ENCODE measurements at places on chromosomes 5 and 9.

GRCh38 chr9:126417043-126417442, 90.4 kb downstream of the MVB12B start:
- no peak for DNase-seq

GRCh38 chr5:146069780-146070099, 35.6 kb downstream of the PLAC8L1 start:
- DNase-seq: no peak

DNA sequence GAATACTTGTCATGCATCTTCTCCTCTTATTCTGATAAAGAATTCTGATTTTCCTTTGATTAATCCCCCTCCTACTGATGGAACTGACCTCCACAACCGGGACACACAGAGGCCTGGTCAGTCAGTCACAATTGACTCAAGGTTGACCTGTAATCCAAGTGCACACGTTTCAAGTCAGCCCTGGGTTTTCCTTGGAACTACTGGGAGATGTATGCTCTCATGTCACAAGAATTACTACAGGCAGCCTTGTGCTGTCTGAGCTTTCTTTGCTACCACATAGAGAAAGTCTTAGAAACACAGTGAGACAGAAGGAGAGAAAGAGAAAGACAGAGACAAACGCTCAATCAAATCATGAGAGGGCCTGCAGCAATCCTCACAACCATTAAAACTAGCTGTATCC, 345.8 kb downstream of the PDE4D start:
- DNase-seq: no peak

DNA sequence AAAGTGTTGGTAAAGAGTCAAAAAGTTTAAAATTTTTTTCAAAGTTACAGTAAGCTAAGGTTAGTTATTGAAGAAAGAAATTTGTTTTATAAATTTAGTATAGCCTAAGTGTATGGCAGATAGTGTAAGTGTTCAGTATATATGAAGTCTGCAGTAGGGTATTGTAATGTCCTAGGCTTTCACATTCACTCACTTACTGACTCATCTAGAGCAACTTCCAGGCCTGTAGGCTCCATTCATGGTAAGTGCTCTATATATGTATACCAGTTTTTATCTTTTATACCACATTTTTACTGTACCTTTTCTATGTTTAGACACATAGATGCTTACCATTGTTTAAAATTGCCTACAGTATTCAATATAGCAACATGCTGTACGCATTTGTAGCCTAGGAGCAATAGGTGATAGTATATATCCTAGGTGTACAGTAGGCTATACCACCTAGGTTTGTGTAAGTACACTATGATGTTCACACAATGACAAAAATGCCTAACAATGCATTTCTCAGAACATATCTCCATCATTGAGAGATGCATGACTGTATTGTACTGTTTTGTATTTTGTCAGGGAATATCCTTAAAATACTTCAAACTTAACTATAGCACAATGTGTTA, 38.5 kb downstream of the CYSTM1 start:
- DNase-seq: no peak

- no peak for DNase-seq
These were observed 56.3 kb upstream of the SPEF2 start for GRCh38 chr5:35561396-35561795.

GRCh38 chr9:134688661-134689320, 47.2 kb downstream of the COL5A1 start:
- DNase-seq: no peak

DNA sequence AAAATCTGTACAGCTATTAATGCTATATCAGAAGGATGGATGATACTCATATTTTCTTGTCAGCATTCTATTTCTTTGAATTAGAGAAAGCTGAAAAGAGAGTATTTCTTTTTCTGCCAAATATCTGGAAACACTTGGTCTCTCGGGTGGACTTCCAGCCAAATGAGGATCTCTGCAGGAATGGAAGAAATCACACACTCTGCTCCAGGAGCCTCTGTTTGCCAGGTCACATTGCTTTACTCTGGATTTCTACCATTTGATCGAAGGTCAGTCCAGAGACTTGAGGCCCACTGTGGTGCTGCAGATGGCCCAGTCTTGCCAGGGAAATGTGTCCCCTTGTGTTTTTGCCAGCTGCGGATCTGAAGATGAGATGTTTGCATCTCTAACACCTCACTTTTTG, 154.1 kb downstream of the PCSK1 start:
- DNase-seq: no peak

DNA sequence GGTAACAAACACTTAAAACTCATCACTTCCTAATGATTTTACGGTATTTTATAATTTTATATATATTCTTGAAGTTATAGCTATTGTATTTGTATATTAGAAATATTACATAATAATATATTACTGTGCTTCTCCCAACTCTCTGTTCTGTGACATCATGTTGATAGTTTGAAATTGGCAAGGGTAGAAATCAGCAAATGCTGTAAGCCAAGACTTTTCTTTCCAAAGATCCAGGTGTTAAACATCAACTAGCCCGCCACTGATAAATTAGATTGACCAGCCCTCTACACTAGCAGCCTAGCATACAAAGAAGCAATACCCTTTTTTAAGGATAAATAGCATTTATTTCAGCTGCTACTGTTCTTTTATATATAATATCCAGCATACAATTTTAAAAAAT, 122.9 kb downstream of the PRELID2 start:
- no peak for DNase-seq

DNA sequence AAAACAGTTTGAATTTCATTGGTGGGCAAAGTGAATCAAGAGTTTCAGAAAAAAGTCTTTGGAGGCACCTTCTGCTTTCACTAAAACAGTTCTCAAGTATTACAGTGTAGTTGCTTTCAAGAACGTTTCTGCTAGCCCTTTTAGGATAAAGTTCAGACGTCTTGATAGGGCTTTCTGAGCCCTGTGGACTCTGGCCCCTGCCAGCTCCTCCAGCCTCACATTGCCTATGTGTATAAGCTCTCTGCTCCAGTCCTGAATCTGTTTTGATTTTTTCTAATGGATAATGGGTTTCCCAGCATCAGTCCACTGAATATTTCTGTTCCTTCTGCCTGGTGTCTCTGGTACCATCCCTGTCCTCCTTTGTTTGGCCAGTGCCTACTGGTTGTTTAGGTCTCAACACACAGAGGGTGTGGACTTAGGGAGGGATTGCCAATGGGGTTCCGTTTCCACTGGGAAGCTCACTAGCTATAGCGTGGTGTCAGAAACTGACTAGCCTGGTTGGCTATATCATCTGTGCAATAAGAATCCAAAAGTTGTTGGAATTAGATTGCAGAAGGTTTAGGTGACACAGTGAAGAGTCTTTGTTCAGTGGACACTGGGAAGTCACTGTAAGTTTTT, 26.4 kb downstream of the ARHGAP26 start:
- DNase-seq: no peak

DNA sequence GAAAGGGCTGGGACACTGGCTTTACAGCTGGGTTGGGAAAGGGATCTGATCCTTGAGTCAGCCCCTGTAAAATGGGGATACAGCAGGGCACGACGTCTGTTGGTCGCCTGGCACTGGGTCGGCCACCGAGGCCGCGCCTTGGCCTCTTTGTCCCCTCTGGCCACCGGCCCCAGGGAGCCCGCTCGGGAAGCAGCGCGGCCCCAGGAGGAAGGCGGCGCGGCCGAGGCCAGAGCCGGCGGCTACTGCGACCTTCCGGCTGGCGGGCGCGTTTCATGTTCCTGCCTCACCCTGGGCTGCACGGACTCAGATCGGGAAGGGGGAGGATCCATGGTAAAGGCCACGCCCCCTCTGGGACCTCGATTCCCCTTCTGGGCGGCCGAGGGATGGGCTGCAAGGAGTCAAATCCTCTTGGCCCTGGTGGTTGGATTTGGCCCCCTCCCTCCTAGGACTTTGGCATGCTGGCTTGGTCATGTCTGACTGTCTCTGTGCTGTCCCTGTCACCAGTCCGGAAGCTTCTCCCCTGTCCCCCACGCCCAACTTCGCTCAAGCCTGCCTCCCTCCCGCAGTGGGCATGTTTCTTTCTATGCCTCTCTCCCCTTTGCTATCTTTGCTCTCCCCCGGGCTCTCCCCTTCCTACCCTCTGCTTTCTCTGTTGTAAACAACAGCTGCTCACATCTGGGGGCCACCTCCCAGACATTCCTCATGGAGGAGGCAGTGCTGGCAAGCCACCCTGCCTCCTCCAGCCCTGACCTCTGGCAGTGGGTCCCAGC, 25.8 kb downstream of the FPGS start:
- DNase-seq: peak; percentile 65

GRCh38 chr5:158695595-158696330, 404.0 kb downstream of the EBF1 start:
- DNase-seq: peak; percentile 94

GRCh38 chr5:94388773-94389514, 229.5 kb downstream of the KIAA0825 start:
- no peak for DNase-seq

DNA sequence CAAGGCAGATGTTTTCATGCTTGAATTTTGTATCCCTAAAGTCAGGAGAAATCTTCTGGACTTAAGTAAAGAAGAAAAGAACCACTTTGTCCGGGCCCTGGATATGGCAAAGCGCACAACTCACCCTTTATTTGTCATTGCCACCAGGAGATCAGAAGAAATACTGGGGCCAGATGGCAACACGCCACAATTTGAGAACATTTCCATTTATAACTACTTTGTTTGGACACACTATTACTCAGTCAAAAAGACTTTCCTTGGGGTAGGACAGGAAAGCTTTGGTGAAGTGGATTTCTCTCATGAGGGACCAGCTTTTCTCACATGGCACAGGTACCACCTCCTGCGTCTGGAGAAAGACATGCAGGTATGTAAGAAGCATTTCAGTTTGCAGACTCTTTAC, 2.3 kb downstream of the TYRP1 start:
- DNase-seq: peak; percentile 2

DNA sequence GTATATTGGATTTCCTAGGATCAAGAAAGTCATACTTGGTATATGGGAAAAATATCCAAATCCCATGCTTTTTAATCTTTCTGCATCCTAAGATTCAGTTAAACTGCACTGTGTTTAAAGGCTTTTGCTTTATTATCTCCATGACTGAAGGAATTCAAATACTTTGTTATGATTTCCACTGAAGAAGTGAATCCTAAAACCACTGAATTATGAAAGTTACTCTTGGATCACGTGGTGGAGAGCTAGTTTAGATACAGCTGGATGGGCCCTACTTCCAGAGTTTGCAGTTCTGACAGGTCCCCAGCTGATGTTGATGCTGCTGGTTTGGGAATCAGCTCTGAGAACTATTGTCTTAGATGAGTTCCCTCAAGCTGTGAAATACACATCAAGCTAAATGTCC, 5.0 kb downstream of the DAB2 start:
- DNase-seq: no peak

GRCh38 chr5:3036041-3036788, 284.7 kb upstream of the IRX2 start:
- no peak for DNase-seq

GRCh38 chr9:92728831-92729734, 35.5 kb downstream of the BICD2 start:
- no peak for DNase-seq

DNA sequence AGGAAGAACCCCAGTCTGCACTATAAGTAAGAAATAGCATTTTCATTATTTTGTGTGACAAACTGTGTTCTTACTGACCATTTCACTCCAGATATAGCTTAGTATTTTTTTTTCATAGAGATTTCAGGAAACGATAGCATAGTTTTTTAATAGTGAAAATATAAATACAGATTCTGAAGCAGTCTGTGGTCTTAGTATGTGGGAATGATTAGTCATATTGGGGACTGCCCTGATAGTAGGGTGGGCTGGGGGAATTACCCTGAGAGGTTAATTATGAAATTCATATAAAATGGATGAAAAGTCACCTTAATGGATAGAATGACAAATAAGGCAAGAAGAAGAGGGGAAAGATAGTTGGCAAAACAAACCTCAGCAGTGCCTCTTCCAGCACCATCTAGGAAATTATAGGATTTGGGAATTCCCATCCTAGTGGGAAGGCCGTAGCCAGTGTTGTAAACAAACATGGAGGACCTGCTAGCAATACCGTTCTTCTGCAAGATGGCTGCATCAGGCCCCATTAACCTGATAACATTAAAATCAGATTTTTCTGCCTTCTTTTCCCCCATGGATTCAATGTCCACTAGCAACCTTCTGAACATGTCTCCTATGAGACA, 23.7 kb upstream of the NR3C1 start:
- DNase-seq: no peak
